ENCODE measurements at places on chromosomes 7 and 10. TPM values are rescaled to one million over a fixed set of nuclear protein-coding genes. Genes with fewer than 3 reads are reported as not detected.

DNA sequence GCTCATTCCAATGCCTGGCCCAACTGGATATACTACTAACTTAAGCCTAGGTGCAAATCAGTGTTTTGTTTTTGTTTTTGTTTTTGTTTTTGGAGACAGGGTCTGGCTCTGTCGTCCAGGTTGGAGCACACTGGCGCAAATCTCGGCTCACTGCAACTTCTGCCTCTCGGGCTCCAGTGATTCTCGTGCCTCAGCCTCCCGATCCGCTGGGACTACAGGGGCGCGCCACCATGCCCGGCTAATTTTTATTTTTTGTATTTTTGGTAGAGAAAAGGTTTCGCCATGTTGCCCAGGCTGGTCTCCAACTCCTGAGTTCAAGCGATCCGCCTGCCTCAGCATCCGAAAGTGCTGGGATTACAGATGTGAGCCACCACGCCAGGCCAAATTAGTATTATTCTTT lies 1.6 kb downstream of the PPP3CB start:
- DNase-seq, result no peak

DNA sequence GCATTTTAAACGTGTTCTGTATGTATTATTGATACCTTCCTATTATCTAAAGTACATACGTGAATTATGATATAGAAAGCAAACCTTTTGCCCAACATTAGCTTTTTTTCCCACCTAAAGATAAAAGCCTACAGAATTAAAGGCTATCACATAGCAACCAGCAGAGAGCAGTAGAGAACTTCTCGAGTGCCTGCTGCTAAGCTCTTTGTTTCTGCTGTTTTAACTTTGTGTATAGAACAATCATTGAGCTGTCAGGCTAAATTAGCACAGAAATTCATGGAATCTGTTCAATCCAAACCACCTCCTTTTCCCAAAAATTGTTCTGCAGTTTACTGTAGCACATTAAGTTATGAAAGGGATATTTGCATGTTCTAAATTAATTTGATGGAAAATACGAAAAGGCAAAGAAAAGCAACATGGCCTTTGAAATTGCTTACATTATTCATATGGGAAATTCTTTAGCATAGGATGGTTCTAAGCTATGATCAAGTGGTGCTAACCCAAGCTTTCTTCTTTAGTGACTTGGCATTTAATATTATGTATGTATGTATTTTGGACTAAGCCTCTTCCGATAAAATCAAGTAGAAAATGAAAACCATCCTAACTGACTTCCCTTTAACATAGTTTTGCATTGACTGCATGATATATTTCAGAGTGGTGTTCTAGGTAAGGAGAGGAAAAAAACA lies 1288.5 kb downstream of the GATA3 start:
- DNase-seq, result no peak

DNA sequence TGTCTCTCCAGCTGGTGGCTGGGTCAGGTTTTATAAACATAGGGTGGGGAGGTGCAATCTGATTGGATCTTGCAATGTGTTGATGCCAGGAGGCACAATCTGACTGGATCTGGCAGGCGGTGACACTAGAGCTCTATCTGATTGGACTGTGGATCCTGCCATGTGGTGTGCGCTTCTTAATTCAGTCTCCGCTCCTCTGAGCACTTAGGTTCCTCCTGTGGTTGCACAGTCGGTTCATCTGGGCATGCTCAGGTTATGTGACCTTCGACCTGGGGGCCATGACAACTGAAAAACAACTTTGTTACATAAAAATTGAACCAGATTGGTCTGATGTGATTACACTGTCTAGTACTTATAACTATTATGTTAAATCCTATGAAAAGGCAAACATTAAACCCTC lies 127.1 kb upstream of the SVIL start:
- peak; percentile 42 for DNase-seq

- no peak for DNase-seq
Measured at GRCh38 chr10:25747084-25747483, 186.9 kb upstream of the MYO3A start.

Gene SYT15B
- 0.37 TPM for total RNA-seq

Gene PIK3AP1
- total RNA-seq, result 7.1 TPM

Measured in HCT116 (cell line).